ENCODE measurements at places on chromosomes 1 and 21.

DNA sequence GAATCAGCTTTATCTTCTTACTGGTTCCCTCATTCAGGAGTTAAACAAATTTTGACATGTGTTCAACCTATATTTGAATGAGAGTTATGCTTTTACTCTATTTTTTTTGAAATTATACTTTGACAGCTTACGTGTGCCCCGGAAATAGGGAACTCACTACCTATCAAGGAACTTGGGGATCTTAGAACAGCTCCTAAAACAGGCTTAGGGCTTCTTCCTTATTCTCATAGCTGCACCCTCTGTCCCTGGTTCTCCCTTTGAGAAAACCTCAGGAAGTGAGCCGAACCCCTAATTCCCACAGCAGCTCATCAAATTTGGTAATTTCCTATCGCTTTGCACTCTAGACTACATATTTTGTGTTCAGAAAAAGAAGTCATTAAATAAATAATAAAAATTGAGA lies 81.2 kb upstream of the RUNX3 start:
- DNase-seq = no peak

GRCh38 chr21:38311765-38312164 lies 55.0 kb downstream of the KCNJ15 start:
- no peak for DNase-seq

DNA sequence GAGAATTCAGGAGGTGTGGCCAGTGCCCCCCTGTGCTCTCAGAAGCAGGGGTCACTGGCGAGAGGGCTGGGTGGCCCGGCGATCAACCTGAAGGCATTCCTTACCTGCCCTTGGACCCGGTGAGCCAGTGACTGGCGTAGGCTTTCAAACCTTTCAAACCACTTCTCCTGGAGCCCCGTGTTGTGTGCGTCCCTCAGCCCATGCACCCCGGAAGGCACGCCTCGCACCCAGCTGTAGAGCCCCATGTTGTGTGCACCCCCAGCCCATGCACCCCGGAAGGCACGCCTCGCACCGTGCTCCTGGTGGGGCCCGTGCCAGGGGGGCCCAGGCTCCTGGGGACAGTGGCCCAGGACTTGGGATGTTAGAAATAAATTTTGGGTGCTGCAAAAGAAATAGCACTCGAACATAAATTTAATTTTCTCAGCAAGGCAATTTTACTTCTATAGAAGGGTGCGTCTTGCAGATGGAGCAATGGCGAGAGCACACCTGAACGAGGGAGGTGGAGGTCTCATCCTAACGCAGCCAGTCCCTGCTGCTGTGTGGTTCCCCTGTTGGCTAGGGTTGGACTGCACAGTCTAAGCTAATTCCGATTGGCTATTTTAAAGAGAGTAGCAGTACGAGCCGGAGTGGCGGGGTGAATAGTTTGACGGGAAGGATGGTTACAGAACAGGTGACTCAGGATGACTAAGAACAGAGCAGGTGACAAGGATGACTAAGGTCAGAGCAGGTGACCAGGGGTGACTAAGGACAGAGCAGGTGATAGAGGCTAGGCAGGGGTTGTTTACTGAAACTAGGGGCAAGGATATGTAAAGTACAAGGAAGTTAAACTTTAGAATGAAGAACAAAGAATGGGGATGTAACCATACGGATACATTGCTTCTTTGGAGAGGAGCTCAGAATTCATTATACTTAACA lies 47.4 kb downstream of the PRKCZ start:
- no peak for DNase-seq

GRCh38 chr1:22207511-22208267 lies 64.8 kb upstream of the WNT4 start:
- DNase-seq = peak; percentile 43

GRCh38 chr1:30702823-30703222 lies 20.6 kb downstream of the MATN1 start:
- no peak for DNase-seq

DNA sequence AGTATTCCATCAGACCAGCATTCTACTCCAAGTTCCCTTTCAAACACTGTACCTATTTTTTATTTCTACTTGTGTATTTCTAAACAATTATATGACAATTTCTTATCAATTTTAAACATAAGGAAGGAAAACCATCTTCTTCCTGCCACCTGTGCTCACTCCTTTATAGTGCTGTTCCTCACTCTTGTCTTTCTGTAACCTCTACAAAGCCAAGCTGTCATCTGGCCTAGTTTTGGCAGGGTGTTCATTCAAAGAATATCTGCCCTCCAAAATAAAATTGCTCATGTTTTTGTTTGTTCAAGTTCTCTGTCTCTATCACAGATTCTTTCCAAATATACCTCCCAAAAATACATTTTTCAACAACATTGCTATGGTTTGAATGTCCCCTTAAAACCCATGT lies 360.2 kb downstream of the VAV3 start:
- no peak for DNase-seq

DNA sequence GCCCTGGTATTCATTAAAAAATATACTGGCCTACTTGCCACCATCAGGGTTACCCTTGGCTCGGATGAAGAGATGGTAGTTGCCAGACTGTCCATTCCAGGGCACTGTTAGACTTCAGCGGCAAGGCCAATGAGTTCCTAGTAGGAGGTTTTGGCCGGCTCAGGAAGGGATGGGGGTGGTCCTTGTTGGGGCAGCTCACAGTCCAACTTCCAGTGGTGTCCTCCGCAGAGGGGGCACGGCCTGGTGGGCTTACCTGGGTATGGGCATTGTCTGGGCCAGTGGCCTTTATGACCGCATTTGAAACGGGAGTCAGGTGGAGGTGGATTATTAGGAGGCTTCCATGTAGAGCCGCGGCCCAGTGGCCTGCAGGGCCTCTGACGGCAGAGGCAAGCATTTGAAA lies 139.1 kb upstream of the ETV3 start:
- no peak for DNase-seq

DNA sequence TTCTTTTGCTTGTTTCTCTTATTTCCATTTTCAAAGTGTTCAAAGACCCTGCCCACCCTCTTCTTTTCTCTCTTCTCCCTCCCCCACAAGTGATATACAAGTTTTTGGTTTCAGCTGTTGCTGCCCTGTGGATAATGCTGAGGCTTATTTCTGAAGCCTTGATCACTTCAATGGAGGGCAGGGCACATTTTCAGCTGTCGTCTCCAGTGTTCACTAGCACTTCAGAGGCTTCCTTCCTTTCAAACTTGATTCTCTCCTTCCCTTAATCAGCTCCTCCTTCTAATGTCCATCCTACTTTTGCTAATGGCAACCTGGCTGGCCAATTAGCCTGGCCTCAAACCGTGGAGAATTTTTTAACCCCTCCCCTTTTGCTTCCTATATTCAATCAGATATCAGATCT lies 435.7 kb upstream of the RUNX1 start:
- no peak for DNase-seq

- DNase-seq = no peak
Measured at GRCh38 chr21:26125433-26126167, 45.0 kb downstream of the APP start.

GRCh38 chr1:244968471-244968871 lies 104.1 kb upstream of the HNRNPU start:
- DNase-seq = peak; percentile 16

DNA sequence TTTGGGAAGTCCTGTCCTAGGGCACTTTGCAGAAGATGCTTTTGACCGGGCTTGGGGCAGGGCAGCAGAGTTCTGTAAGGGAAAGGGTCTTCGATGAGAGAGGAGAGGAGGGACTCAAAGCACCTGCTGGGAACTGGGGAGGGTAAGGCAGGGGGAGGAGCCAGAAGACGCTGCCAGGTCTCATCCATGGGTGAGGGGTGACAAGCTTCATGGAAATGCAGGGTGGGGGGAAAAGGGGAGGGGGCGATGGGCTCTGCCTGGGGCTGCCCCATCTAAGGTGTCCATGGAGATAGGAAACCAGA lies 20.9 kb upstream of the C2CD2 start:
- DNase-seq = no peak

GRCh38 chr1:115098979-115099692 lies 9.8 kb upstream of the TSPAN2 start:
- peak; percentile 89 for DNase-seq

- no peak for DNase-seq
Measured at GRCh38 chr1:117694543-117694942, 88.7 kb downstream of the TENT5C start.

- no peak for DNase-seq
Measured at GRCh38 chr1:21157054-21157453, 19.6 kb downstream of the EIF4G3 start.

- no peak for DNase-seq
Measured at GRCh38 chr1:36446271-36446670, 4.0 kb downstream of the OSCP1 start.

- DNase-seq = no peak
Measured at GRCh38 chr1:232635778-232636356, 5.9 kb upstream of the SIPA1L2 start.

DNA sequence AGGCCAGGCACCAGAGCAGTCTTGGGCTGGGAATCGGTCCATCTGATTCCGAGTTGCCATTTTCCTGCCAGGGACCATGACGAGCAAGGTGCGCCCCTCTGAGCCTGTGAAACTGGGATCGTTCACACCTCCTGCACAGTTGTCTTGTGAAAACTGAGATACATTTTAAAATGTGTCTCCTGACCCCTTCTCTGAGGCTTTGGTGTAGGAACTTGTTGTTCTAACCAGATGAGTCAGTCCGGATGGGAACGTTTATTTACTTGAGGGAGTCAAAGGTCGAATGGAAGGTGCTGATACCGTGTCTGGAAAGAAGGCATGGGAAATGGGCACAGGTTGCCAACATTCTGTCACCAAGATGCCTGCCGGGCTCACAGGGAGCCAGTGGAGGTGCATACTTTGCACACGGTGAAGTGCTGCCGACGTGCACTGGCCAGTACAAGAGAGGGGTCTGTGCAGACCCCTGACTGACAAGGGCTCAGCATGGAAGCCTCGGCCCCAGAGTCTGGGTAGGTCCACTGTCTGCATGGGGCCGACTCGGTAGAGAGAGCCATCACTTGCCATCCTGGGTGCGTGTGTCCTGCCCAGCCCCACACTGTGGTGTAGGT lies 7.4 kb upstream of the KCNN3 start:
- DNase-seq = no peak

DNA sequence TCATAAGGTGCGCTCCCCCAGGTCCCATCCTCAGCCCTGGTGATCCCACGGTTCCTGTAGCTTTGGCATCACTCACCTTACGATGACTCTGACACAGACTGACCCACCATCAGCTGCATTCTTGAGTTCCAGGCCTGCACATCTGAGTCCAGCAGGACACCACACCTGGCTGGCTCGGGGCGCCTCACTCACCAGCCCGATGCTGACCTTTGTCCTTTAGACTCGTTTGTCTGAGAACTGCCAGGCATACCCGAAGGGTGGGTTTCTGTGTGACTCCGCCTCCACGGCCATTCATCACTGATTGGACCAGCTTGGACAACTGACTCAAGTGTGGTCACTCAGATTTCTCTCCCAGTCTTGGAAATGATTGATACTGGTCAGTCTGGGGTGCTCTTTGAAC lies 129.4 kb upstream of the CSF3R start:
- no peak for DNase-seq

- DNase-seq = no peak
Measured at GRCh38 chr1:36530261-36530660, 47.5 kb upstream of the CSF3R start.

- DNase-seq = no peak
Measured at GRCh38 chr1:29332204-29332603, 95.9 kb downstream of the PTPRU start.

DNA sequence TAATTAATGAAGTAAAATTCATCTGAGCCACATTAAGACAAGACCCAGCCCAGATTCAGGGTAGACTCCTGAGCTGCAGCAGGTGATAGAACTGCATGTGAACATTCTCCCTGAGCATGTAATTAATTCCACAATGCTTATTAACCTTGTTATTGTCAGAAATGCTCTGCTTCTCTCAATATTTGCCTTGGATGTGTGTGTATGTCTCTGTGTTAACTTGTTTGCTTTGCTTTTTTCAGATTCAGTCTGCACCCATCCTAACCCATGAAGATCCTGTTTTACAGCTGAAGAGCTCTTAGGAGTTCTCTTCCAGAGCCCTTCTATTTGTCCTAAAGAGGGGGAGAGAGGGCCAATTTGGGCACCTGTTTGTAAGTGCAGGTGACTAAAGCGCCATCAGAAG lies 143.2 kb upstream of the BMP8A start:
- no peak for DNase-seq

- no peak for DNase-seq
Measured at GRCh38 chr1:237016626-237017025, 12.4 kb upstream of the MT1HL1 start.

GRCh38 chr1:24558902-24559791 lies 3.3 kb downstream of the NCMAP start:
- peak; percentile 66 for DNase-seq

- DNase-seq = peak; percentile 79
Measured at GRCh38 chr1:156852418-156852874, 6.5 kb downstream of the INSRR start.

DNA sequence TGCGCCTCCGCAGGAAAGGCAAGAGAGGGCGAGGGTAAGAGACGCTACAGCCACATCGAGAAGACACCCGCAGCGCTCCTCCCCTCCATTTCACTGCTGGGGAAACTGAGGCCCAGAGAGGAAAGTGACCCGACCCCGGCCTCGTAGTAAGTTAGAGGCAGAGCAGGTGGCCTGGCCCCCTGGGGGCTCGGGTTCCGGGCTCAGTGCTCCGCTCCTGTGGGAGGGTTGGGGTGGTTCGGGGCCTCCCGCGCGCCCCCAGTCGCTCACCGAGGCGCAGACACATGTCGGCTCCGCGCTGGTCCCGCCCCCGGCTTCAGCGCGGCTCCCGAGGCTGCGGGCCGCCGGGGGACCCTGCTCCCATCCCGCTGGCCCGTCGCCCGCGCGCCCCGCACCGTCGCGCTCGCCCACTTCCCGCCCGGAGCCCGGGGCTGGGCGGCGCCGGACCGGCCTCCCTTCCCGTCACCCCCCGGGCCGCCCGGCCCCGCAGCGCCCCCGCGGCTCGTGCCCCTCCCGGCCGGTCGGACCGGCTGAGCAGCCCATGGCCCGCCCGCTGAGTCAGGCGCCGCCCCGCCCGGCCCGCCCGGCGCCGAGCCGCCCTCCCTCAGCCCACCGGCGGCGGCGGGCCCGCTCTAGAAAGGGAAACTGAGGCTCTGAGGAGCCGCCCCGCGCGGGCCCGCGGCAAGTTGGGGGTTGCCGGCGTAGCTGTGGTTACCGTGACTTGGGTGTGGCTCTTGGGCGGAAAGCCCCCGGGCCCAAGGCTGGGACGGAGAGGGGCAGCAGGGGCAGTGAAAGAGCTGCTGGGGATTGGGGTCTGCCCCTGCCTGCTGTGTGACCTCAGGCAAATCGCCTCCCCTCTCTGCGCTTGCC lies at the start of gene TMEM54:
Gene TMEM54, minus strand, starts transcription at position 434 of the 867 bp plus-strand sequence. Its CDS starts 151 bp downstream, at position 283.
- no peak for DNase-seq

- DNase-seq = no peak
Measured at GRCh38 chr1:27525296-27526272, 35.6 kb upstream of the WASF2 start.

DNA sequence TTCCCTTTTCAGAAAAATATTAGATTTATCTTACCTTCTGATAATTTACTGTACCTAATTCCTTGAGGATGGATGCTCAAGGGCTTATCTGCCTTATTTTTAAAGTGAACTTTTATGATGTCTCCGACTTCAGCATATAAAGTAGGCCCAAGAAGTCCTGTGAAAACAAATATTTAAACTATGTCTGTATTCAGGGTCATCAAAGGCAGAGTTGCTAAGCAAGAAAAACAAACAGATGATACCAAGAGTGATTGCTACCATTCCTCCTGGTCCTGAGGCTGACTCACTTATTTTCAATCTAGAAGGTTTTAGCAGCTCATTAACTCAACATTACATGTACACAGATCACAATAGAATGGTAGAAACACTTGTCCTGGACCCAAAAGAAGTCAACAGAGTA lies 14.1 kb downstream of the F5 start:
- DNase-seq = no peak

GRCh38 chr1:115317101-115318012 lies 20.7 kb downstream of the NGF start:
- no peak for DNase-seq

- DNase-seq = no peak
Measured at GRCh38 chr1:92995441-92996430, 34.5 kb upstream of the DIPK1A start.

All from renal pelvis (tissue), 12 donors.